ENCODE measurements at places on chromosomes 1 and 21.
A peak's percentile ranks its signal among the peaks of the same experiment; 100 is the strongest.

- DNase-seq = no peak
Measured at GRCh38 chr1:218711001-218711400, 365.9 kb downstream of the TGFB2 start.

- DNase-seq = peak; percentile 33
Measured at GRCh38 chr1:67945733-67946374, 104.6 kb downstream of the DIRAS3 start.

GRCh38 chr1:33014464-33015163, 22.1 kb downstream of the AK2 start:
- DNase-seq = no peak

- DNase-seq = no peak
Measured at GRCh38 chr1:12433323-12434053, 184.5 kb downstream of the DHRS3 start.

DNA sequence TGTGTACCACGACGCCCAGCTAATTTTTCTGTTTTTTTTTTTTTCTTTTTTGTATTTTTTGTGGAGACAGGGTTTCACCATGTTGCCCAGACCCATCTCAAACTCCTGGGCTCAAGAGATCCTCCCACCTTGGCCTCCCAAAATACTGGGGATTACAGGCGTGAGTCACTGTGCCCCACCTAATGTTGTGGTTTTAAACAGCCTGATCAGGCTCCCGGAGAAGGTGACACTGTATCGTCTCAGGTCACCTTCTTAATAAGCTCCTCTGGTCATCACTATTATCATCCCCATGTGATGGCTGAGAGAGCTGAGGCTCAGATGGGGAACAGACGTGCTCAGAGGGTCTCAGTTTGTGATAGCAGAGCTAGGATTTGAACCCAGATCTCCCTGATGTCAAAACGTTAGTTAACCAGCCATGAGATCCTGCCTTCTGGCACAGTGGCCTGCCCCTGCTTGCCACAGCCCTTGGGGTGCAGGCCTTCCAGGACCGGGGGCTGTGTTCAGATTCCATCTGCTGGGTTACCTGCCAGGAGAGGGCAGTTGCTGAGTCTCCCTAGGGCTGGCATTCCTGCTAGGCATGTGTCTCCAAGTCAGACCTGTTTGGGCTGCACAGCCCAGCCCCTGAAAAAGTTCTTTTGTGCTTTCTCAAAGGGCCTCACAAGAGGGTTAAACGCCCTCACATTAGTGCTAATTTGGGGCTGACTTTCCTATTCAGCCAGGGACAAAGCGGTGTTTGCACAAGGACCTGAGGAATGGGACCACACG, 32.7 kb upstream of the GRHL3 start:
- no peak for DNase-seq

DNA sequence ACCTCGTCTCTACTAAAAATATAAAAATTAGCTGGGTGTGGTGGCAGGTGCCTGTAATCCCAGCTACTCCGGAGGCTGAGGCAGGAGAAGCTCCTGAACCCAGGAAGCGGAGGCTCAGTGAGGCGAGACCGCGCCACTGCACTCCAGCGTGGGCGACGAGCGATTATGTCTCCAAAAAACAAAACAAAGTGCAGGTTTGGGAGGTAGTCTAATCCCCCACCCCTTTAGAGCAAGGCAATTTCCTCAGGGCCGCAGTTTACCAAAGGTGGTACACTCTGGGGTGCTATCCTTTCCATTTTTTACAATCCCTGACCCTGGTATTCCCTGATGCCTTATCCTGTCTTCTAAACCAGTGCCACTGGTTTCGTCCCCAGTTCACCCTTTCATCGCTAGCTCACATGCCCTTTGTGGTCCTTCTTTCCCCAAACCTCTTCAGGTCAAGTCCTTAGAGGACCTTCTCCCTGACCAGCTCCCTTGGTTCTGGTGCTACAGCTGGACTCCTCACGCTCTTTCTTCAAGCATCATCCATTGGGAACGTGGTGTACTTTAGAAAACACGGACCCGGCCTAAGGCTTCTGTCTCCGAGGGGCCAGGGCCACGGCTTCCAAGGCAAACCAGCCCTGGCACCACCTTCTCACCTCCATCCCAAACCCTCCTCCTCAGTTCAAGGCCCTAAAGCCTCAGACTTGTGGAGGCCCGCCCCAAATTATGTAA, 873 bp downstream of the IFT25 start:
- DNase-seq = peak; percentile 20

GRCh38 chr21:41854426-41854995, 24.6 kb downstream of the PRDM15 start:
- DNase-seq = no peak

- DNase-seq = no peak
Measured at GRCh38 chr1:117060441-117061317, 553 bp downstream of the TTF2 start.

- no peak for DNase-seq
Measured at GRCh38 chr1:92855236-92855635, 23.4 kb downstream of the RPL5 start.

DNA sequence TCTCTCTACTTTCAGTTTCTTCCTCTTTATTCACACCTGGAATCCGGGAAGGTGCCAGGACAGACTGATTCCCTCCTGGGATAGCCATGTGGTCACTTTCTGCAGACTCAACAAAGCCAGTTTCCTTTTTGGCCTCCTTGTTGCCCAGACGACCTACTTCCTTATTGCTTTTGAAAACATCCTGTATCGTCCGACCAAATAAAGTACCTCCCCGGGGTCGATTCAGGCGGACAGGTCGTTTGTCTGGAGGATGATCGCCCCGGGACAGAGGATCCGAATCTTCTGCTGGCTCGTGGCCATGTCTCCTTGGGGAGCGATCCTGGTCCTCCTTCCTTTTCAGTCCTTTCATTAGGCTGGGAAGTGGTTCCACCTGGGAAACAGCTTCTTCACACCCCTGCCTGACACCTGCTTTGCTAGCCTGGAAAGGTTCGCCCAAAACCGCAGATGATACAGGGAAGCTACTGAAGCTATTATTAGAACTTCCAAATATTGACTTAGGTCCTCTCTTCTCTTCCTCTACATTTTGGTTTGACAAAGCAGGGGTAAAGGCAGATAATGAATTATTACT, 1.2 kb downstream of the MCM3AP start:
- DNase-seq = no peak

DNA sequence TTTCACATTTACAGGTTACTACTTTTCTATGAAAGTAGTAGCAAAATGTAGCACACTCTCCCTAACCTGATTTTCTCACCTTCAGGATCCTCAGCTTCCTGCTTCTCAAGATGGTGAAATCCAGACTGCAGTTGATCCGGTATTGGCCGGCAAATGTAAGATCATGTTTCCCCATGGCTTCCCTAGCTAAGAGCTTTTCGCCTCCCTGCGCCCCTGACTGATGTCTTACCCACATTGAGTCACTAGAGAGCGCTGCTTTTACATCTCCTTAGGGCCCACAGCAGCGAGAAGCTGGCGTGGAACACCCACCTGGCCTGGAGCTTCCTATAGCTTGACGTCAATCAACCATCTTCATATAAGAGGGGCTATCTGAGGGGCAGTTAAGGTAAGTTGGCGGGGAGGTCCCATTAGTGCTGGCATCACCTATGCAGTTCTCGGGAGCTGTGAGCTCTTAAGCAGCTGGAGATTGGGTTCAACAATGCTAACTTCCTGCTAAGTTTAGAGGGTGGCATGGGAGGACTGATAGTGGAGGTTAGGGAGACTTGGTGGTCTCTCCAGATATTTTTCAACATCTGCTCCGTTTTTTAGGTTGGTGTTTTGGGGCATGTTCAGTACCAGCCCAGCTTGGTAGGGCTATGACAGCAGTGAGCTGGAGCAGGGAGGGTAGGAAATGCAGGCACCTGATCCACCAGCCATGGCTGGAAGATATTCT, 5.5 kb downstream of the PTPN7 start:
- peak; percentile 33 for DNase-seq

DNA sequence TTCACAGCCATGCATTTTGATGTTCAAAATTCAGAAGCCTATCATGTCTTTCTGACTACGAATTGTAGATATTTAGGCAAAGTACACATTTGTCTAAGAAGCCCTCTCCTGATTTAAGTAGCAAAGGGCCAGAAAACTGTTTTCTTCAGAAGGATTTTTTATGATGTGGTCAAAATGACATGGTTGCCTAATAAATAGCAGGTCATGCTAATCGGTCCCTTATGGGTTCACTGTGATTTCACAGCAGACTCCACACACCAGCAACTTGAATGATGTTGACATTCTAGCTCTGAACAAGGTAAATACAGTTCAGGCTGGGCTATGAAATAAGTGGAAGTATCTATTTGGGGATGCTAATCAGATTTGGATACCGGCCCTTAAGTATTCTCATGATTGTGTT, 178.7 kb upstream of the DPYD start:
- no peak for DNase-seq

DNA sequence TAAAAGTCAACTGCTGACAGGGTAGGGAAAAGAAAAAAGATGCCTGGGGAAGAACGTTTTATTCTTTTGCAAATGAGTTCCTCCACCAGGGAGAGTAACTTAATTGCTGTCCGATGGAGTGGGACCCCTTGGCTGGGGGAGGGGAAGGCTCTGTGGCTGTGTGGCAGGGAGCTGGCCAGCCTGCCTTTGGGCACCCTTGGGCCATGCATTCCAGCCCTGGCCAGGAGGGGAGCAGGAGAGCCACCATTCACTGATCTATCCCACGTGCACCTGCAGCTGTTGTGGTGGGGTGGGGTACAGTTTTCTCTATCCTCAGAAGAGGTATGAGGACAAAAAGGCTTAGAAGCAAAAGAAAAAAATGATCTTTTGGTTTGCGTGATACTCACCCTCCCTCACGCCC, 116.9 kb downstream of the KCNK1 start:
- DNase-seq = no peak

DNA sequence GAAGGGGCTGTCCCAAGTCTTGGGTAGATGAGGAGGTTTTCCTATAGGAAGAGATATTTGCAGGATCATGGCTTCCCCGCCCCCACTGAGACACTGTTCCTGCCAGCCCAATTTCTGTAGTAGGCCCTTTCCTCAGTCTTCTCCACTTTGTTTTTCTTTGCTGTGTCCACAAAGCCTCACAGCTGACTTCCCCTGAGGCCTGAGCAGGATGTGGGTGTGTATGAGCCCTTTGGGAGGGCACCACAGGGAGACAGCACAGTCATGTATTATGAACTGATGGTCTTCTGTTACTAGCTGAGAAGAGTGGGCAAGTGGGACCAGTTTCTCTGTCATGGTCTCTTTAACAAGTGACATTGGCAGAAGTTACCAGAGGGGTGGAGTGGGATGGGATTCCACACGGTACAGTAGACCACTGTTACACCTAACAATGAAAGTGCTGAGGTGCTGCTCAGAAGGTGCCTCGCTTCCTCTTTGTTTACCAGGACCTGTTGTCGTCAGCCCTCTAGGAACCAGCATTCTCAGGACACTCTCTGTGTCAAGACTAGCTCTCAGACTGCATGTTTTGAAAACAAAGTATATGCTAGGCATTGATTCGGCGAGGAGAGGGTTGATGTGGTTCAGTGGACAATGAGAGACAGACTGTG, 253.8 kb upstream of the HOOK1 start:
- no peak for DNase-seq

DNA sequence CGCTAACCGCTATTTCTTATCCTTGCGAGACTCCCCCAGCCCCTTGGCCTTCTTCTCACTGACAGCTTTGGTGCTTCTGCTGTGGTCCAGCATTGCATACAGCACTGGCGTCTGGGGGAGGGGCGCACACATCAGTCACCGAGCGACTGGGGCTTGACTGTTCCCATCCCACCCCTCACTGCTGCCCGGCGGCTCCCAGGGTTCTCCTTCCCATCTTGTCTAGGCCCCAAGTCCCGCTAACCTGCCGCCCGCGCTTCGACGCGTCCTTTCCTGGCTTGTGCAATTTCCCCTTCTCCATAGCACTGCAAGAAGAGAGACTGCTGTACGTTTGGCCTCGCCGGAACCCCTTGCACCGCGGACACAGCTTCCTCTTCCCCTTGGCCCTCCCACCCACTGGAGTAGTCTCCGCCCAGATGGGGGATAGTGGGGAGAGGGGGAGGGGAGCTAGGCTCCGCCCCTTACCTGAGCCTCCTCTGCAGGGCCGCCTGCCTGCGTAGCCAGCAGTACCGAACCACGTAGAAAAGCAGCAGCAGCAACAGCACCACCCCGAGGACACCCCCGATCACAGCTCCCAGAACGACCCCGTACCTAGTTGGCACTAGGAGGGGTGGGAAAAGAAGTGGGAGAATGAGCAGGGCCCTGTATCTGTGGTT, 3.8 kb downstream of the MPZ start:
- peak; percentile 34 for DNase-seq

DNA sequence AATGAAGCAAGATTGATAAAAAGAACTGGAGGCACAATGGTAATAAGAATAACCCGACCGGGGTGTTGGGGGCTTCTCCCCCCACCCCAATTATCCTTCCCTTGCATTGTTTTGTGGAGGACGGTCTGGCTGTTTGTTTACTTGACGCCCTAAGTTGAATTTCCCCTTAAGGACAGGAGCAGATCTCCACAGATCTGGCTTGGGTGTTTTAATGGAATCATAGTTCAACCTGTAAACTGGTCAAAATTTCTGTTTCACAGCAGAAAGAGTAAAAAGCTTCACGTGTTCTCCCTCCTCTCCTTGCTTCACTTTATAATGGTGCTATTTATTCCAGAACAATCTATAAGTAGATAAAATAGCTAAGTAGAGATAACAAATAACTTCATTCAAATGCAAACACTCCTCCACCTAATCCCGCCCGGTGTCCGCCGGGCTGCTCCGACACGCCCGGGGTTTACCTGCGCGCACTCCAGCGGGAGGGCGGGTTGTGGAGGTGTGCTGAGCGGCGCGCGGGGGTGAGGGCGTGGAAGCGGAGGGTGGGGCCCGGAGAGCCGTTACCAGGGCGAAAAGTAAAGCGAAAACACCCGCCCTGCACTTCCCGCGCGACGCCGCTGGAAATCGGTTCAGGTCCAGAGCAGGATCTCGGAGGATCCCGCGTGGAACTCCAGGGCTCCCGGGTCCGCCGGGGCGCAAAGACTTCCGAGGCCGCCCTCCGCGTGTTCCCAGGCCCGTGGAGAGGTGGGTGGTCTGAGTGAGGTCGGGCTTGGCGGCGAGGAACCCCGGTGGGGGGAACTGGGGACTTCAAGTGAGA, 2.0 kb upstream of the ATF3 start:
- DNase-seq = no peak

GRCh38 chr1:184164536-184164935, 113.0 kb downstream of the TSEN15 start:
- DNase-seq = no peak

GRCh38 chr1:236618507-236618906, 14.2 kb upstream of the HEATR1 start:
- DNase-seq = no peak

DNA sequence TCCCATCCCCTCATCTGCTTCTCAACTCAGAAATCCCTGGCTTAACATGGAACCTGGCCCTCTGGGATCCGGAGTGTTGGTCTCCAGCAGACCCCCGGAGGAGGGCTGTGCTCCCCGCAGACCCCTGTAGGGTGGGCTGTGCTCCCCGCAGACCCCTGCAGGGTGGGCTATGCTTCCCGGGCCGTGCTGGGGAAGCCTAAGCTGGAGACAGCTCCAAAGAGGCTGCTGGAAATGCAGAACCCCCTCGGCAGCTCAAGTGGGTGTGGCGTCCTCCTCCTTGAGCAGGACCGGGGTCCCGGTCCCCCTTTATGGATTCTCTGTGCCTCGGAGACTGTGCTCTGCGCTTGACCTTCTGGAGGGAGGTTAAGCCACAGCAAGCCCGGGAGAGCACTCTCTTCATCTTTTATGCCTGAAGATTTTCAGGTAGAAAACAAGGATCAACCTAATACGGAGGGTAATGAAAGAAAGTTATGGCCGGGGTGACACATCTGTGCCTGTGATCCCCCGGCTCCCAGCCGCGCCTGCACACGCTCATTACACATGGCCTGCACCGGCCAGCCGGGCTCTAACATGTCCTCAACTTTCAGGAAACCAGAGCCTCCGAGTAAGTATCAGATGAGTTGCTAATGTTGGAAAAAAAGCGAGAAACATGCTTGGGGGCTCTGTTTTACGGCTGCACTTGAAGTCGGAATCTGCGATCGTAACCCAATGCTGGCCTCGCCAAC, 87.7 kb upstream of the ACTRT2 start:
- DNase-seq = no peak
